ENCODE measurements at places on chromosomes 12 and 14.

DNA sequence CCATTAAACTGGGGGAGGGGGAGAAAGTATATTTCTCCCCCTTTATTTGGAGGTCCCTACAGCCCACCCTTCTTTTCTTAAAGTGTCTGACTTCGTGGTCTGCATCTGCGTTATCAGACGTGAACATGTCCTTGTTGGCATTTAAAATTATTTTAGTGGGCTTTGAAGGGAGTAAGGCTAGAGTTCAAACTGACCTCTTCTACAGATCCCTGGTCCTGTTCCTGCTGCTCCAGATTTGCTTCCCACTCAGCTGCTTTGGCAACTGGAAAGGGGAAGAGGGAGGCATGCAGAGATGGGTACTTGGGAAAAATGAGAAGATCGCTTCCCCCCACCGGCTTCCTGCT is 611 bp upstream of the SIX6 start:
- DNase-seq: no peak

GRCh38 chr14:58465421-58465820 is 37.9 kb downstream of the KIAA0586 start:
- no peak for DNase-seq

- no peak for DNase-seq
Observed at GRCh38 chr12:115872919-115873357, 404.6 kb downstream of the MED13L start.

- no peak for DNase-seq
Observed at GRCh38 chr12:12922191-12922616, 29.8 kb downstream of the GPRC5D start.

DNA sequence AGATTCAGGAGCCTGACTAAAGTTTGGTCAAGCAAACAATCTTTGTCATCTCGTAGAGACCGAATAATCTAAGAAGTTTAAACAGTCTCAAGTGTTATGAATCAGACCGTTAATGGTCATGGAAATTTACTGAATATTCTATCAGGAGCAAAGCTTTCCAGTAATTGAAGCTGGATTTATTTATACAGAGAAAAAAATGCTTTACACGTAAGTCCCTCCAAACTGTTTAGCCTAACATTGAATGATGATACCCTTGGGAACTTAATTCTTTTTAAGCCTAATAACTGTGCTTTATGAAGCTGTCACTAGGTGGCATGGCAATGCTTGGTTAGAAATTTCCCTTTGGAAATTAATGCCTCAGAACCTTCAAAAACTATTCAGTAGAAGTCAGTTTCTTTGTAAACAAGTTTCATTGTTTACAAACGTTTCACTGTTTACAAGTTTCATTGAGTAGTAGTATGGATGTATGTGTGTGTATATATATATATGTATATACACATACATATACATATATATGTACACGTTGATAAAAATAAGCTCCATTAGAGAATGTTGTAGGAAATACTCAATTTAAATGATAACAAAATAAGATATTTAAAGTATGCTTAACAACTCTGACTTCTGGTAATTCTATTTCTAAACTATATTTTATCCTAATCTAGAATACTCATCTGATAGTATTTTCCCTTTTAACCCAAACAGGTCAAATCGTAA is 32.1 kb downstream of the DEPDC4 start:
- DNase-seq: peak; percentile 10

Data from CD4-positive, alpha-beta T cell treated with Interleukin-4 for 4 hours (primary cell).